Esophagus mucosa (tissue), 1 donor: ENCODE measurements at places on chromosomes 12 and 14. TPM values are rescaled to one million over a fixed set of nuclear protein-coding genes. Genes with fewer than 3 reads are reported as not detected.

DAO gene
- not detected for total RNA-seq

USP5 gene
- 91.1 TPM for total RNA-seq

GLT8D2 gene
- 0.88 TPM for total RNA-seq

DBX2 gene
- not detected for total RNA-seq

OR6C2 gene
- 0.12 TPM for total RNA-seq

C14orf132 gene
- 3.7 TPM for total RNA-seq

SLC8B1 gene
- 16.8 TPM for total RNA-seq

A2M gene
- 86.9 TPM for total RNA-seq
